GM12891 (cell line): ENCODE measurements at places on chromosomes 5 and 9.

- DNase-seq, result no peak
These were observed 6.3 kb upstream of the IL3 start for GRCh38 chr5:132054031-132054696.

- peak; percentile 85 for DNase-seq
These were observed 1.8 kb upstream of the FAM78A start for GRCh38 chr9:131277910-131278701.

DNA sequence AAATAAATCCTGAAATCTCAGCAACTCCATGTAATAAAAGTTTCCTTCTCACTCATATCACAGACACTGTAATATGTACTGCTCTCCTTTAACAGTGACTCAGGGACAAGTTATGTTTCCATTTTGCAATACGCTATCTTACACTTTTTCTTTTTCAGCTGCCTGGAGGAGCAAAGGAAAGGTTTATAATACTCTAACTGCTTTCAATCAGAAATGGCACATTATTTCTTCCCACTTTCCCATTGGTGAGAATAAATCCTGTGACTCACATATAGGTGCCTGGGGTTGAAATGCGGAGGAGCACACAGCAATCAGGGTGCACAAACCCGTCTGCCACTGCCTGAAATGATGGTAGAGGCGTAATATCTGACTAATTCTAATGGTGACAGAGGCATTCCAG lies 186.6 kb downstream of the HINT1 start:
- DNase-seq, result no peak

DNA sequence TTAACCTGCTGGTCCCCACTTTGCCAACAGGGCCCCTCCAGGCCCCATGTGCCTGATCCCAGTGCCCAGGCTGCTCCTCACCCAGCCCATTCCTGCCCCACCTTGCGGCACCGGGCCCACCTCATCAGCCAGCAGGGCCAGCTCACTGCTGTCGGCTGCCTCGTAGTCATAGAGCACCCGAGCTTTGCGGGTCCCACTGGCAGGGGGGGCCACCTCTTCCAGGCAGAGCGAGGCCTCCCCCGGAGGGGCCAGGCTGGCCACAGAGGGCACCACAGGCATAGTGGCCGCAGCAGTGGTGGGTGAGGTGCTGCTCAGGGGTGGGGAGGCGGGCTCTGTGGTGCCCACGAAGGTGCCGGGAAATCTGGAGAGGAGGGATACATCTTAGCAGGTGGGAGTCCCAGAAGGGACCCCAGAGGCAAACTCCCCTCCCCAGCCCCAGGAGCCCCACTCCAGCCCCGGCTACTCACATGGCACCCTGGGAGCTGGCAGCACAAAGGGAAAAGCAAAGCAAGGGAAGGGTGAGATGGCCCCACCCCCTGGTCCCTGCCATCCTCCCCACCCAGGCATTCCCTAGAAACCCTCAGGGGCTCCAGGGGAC lies 19.0 kb downstream of the SH3GLB2 start:
- no peak for DNase-seq

DNA sequence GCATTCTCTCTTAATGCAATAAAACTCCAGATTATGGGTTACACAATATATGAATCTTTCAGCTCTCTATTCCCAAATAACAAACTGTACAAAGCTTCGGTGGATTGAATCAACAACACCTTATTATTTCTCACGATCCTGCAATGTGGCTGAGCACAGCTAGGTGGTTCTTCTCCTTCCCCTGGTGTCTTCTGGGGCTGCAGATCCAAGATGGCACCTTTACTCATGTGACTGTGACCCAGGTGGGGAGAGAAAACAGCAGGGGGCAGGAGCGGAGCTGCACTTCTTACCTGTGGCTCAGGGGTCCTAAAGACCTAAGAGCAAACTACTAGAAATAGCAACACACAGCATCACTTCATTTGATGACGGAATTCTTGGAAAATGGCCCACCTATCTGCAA lies 233.1 kb downstream of the IRX1 start:
- DNase-seq, result no peak
